ENCODE measurements at places on chromosomes 3 and 15.

DNA sequence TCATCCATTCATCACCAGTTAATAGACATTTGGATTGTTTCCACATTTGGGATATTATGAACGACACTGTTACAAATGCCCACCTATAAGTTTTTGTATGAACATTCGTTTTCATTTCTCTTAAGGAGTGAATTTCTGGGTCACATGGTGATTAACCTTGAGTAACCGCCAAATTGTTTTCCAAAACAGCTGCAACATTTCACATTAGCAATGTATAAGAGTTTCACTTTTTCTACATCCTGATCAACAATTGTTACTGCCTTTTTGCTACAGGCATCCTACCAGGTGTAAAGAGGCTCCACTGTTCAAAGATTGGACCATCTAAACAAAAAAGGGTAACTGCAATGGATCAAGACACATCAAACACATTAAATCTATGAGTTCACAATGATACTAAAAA lies 52.0 kb downstream of the CPEB1 start:
- DNase-seq = no peak

- no peak for DNase-seq
These were observed 929.7 kb upstream of the CFAP20DC start for GRCh38 chr3:59979542-59979941.

DNA sequence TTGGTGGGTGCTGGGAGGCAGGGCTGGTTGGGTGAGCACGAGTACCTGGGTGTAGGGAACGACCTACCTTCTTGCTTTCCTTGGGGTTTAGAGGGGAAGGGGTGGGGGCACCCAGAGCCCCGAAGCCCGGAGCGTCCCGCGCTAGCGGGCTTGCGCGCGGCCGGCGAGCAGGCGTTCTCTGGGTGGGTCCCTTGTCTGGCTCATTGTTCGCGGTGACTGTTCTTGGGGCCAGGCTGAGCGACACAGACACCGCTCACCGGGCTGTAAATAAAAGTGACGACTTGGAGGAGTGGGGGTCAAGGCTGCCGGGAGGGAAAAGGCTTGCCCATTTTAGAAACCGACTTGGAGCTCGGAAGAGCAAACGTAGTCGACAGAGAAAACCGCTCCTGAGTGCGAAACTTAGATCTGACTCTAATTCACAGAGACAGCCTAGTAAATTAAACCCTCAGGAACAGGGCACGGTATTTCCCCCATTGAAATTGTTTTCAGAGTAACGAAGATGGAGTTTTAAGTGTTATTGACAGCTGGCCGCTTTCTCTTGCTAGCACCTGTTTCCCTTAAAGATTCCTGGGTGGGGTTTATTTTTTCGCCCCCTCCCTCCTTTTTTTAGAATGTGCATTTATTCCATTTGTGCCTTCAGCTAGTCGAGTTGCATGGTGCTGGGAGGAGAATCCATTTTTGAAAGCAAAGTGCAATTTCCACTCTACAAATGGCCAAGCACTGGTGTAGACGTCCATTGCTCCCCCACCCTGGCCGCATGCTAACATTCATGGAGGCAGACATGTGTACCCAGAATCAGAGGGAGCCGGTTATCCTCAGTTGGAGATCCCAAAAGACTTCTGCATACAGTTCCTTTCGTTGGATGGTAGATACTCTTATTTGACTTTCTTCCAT lies 532.1 kb upstream of the SEMA6D start:
- no peak for DNase-seq

- peak; percentile 53 for DNase-seq
These were observed 18.9 kb downstream of the CX3CR1 start for GRCh38 chr3:39260957-39261356.

GRCh38 chr3:156474560-156475389 lies 80.1 kb downstream of the SSR3 start:
- DNase-seq = no peak

GRCh38 chr15:69795601-69796000 lies 302.1 kb downstream of the TLE3 start:
- DNase-seq = no peak

DNA sequence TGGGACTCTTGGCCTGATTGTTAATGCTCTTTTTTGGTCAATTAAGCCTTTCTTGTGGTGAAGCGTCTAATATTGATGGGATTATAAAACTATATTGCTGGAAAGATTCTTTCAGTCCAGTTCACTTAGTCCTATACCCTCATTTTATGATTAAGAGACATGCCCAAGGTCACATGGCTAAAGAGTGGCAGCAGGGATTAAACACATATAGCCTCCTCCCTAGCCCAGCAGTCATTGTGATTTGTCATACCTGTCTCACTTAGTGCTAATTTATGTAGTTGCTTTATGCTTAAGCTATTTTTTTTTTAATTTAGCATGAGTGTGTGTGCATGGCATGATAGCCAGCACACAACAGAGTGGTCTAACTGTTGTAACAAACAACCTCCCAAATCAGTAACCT lies 9.5 kb downstream of the PARP14 start:
- no peak for DNase-seq

GRCh38 chr3:55091381-55092225 lies 163.7 kb upstream of the LRTM1 start:
- DNase-seq = no peak

DNA sequence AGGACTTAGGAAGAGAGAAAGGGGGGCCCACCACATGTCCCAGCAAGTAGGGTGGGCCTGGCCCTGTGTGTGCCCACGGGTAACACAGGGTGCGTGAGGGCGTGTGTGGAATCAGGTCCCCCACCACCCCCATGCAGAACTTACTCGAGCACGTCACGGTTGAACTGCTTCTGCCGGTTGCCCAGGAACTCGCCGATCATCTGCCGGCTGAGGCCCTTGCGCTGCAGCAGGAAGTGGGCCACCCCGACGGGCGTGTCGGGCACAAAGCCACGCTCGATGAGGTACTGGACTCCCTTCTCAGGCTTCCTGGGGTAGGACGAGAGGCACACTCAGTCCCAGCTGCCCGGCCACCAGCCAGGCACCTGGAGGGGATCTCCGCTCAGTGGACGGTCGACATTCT lies 83.1 kb upstream of the RPL32 start:
- no peak for DNase-seq

DNA sequence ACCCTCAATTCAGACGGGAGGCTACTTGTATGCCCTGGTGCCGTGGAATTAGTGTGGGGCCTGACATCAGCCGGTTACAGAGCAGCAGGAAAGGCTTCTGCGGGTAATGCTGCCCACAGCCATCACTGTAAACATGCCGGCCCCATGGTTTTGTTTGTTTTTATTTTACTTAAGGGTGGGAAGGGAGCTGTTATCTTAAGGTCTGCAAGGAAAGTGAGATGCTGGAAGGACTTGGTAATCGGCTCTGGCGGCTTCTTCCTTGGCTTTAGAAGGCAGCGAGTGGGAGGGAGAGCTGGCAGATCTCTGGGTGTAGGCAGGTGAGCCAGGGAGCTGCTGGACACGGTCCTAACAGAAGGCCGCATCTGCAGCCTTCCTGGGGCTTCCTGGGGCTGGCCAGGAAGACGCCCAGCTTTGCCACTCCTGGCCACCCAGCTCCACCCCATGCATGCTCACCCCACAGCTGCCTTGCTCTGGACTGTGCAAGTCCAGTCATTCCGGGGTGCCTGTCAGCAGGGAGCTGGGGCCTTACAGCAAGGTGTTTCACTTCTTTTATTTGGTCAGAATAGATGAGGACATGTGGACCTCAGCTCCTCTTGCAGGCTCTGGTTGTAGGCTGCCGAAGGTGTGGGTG lies 54.1 kb upstream of the FURIN start:
- DNase-seq = no peak

GRCh38 chr3:178845420-178846118 lies 226.0 kb downstream of the ZMAT3 start:
- DNase-seq = no peak

GRCh38 chr3:139548801-139549200 lies 9.3 kb upstream of the RBP1 start:
- no peak for DNase-seq

GRCh38 chr3:187919048-187919447 lies 173.8 kb upstream of the BCL6 start:
- no peak for DNase-seq

DNA sequence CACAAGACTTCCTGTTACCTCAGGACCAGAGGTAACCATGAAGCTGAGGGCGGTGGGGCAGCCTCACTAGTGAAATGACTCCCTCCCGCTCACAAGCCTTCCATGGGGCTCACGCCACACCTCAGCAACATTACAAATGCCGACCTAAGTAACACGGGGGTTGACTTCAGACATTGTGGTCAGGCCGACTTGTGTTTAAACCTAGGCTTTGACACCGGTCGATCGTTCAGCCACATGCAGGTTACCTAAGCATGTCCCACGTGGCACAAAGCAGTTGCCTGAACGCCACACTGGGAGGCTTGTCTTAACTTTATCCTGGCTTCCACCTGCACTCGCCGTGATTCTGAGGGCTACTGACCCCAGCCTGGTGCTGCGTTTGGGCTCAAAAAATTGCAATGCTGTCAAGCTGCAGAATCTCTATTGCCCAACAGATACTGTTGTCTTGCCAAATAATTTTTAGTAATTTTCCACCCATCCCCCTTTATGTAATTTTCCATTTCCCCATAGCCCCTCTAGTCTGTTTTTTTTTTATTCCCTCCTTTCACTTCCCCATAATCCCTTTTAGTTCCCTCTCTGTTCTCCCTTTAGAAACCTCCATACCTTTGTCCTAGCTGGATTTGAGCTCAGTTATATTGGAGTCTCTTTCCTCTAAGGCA lies 158.6 kb upstream of the RGMA start:
- DNase-seq = no peak

DNA sequence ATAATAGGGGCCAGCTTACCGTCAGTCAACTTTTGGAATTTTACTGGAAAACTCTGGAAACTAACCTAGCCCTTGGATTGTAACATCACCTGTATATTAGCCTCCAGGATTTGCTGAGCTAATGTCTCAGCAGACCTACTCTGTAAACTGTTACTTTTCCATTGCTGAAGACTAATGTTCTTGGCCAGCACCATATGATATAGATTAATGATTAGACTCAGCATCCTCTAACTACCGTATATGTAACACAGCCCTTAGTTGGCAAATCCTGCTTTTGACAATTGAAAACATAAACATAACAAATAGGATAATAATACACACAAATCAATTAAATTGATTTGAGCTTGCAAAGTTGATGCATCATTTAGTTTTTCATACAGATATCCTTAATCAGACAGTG lies 26.6 kb upstream of the GBE1 start:
- DNase-seq = no peak

DNA sequence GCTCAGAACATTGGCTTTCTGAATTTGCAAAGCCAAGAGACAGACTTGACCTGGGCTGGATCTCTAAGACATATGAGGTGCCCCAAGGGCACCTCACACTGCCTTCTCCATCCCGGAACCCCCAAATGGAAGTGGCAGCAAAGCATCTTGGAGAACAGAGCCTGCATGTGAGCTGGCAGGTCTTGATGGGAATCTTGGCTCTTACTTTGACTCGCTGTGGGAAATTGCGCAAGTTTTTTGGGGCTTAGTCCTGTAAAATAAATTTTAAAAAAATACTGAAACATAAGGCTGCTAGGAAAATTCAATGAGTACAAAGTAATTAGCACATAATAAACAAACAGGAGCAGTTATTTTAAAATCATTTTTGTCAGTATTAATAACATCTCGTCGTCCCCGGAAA lies 13.7 kb upstream of the SEC22A start:
- no peak for DNase-seq

DNA sequence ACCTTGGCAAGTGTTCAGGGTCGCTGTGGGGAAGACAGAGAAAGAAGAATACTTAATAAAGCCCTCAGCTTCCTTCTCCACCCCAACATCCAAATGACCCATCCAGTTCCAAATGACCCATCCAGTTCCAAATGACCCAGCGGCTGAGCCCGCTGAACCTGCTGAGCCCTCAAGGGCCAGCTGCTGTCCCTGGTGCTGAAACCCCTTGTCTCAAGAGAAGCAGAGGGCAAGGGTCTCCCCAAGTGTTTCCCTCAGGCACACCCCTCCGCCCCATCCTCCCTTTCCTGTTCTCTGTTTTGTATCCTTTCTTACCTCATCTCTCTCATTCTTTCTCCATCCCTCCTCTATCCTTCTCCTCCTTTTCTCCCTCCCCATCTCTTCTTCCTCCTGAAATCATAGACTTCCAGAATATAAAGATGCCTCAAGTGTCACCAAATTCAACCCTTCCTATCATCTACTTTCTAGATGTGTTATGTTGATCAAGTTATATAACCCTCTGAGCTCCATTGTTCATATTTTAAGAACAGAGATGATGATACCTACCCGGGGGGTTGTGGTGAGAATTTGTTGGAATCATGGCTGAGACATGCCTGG lies 29.0 kb downstream of the CCDC33 start:
- DNase-seq = peak; percentile 62

- peak; percentile 28 for DNase-seq
These were observed 39.7 kb downstream of the SPATA12 start for GRCh38 chr3:57100046-57100695.

GRCh38 chr3:113436809-113437208 lies 4.5 kb downstream of the CFAP44 start:
- no peak for DNase-seq

DNA sequence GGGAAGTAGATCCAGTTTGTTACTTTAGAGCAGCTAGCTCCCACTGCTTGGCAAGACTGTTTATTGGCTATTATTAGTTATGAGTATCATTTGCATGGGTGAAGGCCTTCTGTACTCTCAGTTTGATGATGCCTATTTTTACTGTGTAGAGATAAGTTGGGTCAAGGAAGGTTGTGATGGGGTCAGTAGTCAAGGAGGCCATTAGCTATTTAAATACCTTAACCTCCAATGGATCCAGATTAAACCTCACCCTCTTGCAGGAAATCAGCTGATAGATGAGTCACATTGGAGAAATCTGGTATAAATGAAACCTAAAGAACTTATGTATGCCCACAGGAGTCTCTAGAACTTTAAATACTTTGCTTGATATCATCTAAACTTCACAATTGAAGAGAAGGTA lies 45.0 kb downstream of the THBS1 start:
- no peak for DNase-seq

DNA sequence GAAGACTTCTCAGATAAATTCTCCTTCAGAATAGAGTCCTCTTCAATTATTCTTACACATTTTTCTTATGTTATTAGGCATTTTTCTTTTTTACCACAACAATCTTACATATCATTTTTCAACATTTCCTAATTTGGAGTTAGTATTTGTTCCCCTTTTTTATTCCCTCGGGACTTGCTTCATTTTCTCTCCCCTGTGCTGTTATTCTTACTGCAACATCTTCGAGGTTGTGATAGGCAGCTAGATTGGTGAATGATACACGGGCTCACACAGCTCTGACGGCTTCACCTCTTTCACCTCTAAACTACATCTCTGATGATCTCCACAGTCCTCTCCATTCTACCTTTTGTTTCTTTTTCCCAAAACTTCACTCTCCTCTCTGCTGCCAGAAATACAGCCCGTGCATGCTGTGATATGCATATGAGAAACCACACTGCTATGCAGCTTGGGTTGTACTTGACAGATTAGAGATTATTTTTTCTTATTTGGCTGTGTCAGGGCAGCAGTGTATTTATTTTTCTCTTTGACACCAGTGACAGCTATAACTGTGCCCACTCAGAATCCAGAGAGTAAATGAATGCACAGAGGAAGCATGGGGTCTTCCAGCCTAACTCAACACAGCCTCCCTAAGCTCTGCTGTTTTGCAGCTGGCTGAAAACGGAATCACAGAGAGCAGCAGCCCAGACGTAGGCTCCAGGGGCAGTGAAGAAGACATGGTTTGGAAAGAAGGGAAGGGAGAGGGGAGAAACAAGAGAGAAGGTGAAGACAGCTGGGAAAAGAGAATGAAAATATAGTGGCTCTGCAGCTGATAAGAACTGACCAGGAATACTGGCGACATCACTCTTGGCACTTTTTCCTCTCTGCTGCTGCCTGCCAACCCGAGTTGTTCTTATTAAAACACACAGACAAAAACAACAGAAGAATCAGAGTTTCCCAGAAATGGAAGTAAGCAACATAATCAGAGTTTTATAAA lies 61.8 kb downstream of the SLC9A9 start:
- no peak for DNase-seq

All from HuH-7.5 (cell line).